ENCODE measurements at places on chromosomes 13 and 19. TPM values are rescaled to one million over a fixed set of nuclear protein-coding genes. Genes with fewer than 3 reads are reported as not detected.
A peak's percentile ranks its signal among the peaks of the same experiment; 100 is the strongest.

GRCh38 chr13:114108141-114108761 lies 24.2 kb downstream of the RASA3 start:
- 0 out of 2 replicates have a peak, but pooled peaks cover 6% of the 10 kb centered on the region for H3K4me1 ChIP-seq
- no peak for DNase-seq
- H3K27ac ChIP-seq: no peak overlapping the region
- no peaks in the 10 kb centered on the region for H3K36me3 ChIP-seq
- no peak overlapping the region for H3K4me3 ChIP-seq

DNA sequence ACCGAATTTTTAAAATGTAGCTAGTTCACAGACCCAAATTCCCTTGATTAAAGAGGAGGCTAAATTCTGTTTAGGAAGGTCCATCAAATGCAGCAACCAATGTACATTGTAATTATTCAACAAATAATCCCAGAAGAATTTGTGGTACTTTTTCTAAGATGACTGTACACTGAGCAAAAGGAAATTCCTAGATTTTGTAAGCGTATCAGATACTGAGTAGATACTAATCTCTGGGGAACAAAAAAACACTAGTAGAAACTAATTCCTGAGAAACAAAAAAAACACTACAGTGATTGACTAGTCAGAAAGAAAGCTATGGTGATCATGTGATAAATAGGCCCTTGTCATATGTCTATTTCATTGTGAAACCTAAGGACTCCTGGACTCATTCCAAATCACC lies 246.1 kb downstream of the PCDH17 start:
- no peak for DNase-seq
- no peak overlapping the region for H3K27ac ChIP-seq
- H3K36me3 ChIP-seq: no peaks in the 10 kb centered on the region
- no peak overlapping the region for H3K4me3 ChIP-seq
- H3K27me3 ChIP-seq: no peaks in the 10 kb centered on the region

The SIGLEC14 gene
- total RNA-seq: 0.09 TPM

The BCAM gene
- total RNA-seq: 30.6 TPM

GRCh38 chr19:17579661-17580244 lies 24.3 kb downstream of the COLGALT1 start:
- no peaks in the 10 kb centered on the region for H3K27me3 ChIP-seq
- no peaks in the 10 kb centered on the region for H3K4me1 ChIP-seq
- H3K36me3 ChIP-seq: peaks cover 15% of the 10 kb centered on the region
- no peak overlapping the region for H3K4me3 ChIP-seq

DNA sequence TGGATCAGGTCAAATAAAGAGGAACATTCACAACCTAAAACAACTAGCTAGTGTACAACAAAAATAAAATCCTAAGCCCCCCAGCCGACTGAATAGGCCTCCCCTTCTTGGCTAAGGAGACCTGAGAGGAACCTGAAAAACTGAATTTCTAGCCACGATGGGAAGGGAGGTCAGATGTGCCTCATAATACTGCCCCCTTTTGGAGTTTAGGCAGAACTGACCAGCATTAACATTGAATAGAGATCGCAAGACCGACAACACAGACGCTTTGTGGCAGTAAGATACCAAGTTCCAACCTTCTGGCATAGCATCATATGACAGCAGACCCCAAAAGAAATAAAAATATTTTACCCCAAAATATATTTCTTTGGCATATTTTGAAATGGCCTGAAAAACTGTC lies 15.9 kb downstream of the CBY2 start:
- DNase-seq: peak; percentile 13
- H3K27me3 ChIP-seq: no peaks in the 10 kb centered on the region
- no peak overlapping the region for H3K4me3 ChIP-seq
- H3K27ac ChIP-seq: no peak overlapping the region
- H3K4me1 ChIP-seq: no peaks in the 10 kb centered on the region

The SPIB gene
- not detected for total RNA-seq

DNA sequence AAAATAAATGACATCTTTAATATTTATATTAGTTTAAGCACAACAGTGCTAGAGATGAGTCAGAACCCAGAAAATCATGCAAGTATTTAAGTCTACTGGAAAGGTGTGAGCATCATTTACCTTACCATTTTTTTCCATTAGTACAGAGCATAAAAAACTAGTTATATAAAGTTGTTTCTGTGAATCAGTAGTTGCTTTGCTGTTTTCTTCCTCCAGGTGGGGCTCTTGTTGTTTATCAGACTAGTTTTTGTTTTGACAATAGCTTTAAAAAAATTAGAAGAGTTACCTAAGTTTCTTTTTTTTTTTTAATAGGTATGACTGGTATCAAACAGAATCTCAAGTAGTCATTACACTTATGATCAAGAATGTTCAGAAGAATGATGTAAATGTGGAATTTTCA lies 12.7 kb downstream of the SUGT1 start:
- H3K4me1 ChIP-seq: no peaks in the 10 kb centered on the region
- no peak overlapping the region for H3K27ac ChIP-seq
- H3K36me3 ChIP-seq: peaks cover 68% of the 10 kb centered on the region
- DNase-seq: peak; percentile 15
- H3K4me3 ChIP-seq: no peak overlapping the region
